ENCODE measurements at places on chromosomes 3 and 15.
A peak's percentile ranks its signal among the peaks of the same experiment; 100 is the strongest.

DNA sequence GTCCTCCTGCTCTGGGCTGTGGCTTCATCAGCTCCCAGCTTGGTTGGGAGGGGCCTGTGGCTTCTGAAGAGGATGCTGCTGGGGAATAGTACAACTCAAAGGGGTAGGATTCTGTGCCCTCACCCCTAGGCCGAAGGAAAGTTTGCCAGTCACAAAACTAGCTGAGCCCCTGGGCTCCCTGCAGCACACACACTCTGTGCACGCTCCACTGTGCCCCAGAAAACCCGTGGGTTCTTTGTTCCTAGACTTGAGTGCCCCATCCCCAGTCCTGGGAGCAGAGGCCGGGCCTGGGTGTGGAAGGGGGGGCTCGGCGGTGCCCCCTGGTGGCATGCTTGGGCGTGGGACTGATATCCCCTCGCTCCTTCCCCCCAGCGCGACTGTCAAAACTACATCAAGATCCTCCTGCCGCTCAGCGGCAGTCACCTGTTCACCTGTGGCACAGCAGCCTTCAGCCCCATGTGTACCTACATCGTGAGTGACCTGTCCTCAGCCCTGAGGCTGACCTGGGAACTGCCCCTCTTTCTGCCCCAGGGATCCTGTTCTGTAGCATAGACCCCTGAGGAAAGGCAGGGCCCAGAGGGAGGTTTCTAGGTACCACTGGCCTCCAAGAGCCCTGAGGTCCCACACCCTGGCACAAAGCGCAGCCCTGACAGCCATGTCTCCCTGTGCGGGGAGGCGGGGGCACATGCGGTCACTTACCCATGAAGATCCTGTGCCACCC, 14.2 kb downstream of the CIB1 start:
- no peak for DNase-seq

DNA sequence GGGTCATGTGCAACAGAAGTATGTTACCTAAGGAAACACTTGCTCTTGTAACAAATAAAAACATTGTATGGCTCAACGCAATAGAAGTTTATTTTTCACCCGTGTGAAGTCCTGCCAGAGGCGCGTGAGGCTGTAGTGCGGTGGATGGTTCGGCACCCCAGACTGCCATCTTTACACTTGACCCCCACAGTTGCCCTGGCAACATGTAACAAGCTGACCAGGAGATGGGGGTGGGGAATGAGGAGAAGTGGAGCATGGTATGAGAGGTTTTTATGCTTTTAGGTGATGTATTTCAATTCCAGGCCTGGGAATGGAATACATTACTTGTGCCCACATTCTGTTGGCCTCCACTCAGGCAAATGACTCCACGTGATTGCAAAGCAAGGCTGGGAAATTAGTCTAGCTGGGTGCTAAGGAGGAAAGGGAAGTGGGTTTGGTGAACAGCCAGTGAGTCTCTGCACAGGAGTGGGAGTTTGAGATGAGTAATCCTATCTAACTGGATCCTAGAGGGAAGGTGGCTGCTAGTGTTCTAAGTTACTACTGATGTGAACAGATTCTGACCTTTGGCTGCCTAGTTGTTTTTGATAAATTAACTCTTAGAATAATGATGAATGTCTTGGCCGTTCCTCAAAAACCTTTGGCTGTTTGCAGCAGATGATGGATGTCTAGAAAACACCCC, 33.8 kb upstream of the GREM1 start:
- no peak for DNase-seq

DNA sequence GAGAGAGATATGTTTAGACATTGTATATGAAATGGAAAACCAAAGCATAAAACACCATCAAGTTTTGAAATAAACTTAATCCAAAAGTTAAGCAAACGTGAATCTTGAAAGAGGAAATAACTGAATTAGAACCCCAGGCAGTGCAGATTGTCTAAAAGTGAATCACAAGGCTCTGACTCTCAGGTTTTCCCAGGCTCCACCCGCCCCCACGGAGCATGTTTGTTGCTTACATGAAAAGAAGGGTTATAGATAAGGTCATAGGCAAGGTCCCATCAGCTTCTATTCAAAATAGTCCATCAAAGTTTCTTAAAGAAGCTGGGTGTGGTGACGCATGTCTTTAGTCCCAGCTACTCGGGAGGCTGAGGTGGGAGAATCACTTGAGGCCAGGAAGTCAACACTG, 29.0 kb upstream of the SLMAP start:
- DNase-seq = peak; percentile 38

- DNase-seq = no peak
Observed at GRCh38 chr3:29141197-29141917, 139.5 kb upstream of the RBMS3 start.

- no peak for DNase-seq
Observed at GRCh38 chr3:167521006-167521355, 47.1 kb upstream of the SERPINI2 start.

- DNase-seq = no peak
Observed at GRCh38 chr3:134937256-134938028, 142.4 kb downstream of the EPHB1 start.
